ENCODE measurements at places on chromosomes 7 and 10.

DNA sequence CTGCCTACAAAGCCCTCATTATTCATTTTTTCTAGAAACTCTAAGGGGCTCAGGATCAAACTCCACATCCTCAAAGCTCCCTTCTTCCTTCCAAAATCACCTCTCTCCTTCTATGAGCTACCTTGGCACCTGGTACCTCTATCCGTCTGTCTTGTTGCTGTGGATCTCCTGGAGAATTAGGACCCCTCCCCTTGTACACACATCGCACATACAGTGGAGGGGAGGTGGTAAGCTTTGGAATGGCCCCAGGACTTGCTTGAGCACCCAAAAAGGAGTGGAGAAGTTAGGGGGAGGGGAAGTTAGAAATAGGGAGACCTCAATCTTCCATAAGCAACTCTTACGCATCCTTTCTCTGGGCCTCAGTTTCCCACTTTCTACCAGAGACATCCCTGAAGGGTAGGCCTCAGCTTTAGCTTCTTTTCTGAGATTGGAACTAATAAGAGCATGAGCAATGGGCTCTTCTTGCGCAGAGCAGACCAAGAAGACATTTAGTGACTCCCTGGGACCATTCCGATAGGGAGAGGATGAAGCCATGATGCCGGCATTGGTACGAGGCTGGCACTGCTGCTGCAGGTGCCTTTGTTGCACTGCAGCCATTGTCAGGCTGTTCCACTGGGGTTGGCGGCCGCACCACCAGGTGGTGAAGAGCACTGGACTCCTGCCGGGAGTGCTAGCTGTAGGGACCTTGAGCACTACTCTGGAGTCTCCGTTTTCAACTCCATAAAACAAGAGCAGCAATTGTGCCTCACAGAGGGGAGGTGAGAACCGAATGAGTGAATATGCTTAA, 4.5 kb downstream of the CYP26C1 start:
- DNase-seq = no peak

DNA sequence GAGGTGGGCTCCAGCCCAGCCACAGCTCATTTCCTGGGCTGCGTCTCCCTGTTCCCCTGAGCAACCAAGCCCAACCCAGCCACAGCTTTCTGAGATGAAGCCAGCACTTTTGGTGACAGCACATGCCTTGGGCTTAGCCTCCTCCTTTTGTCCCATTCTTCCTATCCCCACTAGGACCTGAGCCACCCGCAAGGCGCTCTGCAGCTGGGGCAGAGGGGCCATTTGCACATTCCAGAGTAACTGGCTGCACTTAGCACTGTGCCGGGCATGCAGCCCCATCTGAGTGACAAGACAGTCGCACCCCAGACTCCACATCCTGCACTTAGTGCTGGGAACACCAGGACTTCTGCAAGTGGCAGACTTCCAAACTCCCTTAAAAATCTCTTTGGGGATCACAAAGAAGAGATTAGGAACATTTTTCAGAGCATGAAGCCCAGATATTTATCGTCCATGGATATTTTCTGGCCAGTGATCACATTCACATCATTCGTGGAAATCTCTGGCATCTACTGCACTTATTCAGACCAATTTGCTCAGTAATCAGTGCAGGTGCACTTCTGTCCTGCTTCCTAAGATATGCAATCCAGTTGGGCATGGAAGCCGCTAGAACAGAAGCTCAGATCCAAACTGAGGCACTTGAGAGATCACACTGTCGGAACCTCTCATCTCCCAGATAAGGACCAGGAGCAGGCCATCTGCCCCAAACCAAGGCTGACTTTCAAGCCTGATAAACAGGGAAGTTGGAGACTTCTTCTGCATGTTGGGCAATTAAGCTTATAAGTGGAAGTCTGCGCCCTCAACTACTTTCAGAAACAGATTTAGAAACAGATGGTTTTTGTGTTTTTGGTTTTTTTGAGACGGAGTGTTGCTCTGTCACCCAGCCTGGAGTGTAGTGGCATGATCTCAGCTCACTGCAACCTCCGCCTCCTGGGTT, 26.4 kb downstream of the CHST15 start:
- no peak for DNase-seq

DNA sequence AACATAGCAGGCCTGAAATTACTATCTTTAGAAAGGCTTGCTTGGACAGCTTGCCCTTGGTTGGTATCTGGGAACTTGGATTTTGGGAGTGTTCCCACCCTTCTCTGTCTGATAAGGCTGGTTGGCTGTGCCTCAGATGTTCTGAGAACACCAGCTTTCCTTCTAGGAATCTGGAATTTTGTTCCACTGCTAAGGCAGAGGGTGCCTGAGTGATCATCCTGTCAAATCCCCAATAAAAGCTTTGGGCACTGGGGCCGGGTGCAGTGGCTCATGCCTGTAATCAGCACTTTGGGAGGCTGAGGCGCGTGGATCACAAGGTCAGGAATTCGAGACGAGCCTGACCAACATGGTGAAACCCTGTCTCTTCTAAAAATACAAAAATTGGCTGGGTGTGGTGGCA, 5.0 kb downstream of the TRUB1 start:
- no peak for DNase-seq

- DNase-seq = no peak
Measured at GRCh38 chr7:104551226-104551625, 222.8 kb downstream of the LHFPL3 start.

DNA sequence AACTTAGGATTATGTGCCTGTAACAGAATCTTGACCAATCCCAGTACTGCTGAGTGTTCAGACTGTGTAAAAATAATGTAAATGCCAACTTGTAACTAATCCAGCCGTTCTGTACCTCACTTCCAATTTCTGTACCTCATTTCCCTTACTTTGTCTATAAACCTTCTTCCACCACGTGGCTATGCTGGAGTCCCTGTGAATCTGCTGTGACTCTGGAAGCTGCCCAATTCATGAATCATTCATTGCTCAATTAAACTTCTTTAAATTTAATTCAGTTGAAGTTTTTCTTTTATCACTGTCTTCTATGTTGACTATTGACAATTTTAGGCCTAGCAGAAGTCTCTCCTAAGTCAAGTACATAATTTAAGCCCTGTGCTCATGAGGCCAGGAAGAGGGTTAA, 215.3 kb upstream of the RHOBTB1 start:
- no peak for DNase-seq

DNA sequence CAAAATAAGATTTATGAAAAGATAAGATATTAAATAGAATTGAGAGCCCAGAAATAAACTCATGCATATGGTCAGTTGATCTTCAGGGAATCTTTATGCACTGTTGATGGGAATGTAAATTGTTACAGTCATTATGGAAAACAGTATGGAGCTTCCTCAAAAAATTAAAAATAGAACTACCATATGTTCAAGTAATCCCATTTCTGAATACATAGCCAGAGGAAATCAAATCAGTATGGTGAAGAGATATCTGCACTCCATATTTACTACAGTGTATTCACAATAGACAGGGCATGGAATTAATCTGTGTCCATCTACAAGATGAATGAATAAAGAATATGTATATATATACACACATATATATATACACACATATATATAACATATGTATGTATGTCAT, 122.3 kb upstream of the CSTF2T start:
- DNase-seq = no peak

GRCh38 chr7:101420436-101420835, 57.8 kb downstream of the COL26A1 start:
- DNase-seq = no peak

GRCh38 chr7:50502947-50503346, 52.8 kb upstream of the FIGNL1 start:
- DNase-seq = no peak

DNA sequence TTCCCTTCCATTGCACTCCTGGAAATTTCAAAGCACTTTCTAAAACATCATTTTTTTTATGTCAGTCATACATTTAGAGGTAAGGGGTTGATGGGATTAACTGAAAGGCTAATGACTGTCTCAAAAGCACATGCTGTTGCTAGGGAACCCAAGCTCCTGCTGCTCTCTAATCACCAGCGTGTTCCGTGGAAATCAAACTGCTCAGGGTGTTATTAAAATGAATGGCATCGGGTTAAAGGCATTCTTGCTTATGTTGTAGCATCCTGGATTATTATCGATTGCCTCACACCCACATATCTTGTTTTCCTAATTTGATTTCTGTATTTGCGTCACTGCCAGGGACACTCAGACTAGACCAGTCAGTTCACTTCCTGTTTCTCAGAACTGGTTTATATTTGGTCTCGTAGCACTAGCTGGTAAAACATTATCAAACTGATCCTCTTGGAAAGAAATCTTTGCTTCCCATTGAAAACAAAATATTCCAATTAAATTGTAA, 216.5 kb upstream of the MKLN1 start:
- DNase-seq = no peak

- DNase-seq = no peak
Measured at GRCh38 chr7:2959103-2959680, 84.5 kb downstream of the CARD11 start.

DNA sequence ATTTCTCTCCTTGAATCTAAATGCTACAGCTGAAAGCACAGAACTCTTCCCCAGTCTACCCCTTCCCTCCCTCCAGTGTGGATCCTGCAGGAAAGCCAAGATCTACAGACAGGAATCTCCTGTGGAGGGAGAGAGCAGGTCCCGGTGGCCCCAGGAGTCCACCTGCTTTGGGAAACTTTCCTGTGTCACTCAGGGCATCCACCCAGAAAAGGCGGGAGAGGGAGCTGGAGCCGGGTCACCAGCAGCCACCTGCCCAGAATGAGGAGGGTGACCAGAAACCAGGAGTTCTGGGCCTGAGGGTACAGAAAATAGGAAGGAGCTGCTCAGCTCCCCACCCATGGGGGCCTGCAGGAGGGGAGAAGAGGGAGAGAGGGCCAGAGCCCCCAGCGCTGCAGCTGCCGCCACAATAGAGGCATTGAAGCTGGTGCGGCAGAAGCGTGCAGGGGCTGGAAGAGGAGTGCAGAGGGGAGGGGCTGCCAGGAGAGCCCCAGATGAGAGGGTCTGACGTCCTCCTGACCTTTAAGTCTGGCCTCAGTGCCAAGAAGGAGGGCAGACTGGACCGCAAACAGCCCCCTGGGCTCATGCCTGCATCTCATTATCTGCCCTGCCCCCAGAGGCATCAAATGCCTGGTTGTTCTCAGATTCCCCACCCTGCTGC, 56.3 kb upstream of the TMEM72 start:
- DNase-seq = no peak

DNA sequence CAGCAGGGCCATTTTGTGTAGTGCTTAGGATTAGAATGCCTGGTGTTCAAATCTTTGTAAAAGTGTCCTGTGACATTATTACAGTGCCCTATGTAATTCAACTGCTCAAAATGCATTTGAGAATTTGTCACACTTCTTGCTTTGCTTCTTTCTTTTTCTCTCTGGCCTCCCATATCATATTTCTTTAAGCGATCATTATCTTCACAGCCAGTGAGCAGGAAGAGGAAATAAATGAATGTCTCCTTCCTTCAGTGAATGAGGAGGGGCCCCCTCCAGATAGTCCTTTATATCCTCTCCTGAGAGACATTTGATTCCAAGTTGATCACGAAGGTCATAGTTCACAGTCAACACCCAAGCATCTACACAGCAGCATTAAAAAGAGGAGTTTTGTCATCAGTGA, 425.1 kb upstream of the NPVF start:
- DNase-seq = no peak

DNA sequence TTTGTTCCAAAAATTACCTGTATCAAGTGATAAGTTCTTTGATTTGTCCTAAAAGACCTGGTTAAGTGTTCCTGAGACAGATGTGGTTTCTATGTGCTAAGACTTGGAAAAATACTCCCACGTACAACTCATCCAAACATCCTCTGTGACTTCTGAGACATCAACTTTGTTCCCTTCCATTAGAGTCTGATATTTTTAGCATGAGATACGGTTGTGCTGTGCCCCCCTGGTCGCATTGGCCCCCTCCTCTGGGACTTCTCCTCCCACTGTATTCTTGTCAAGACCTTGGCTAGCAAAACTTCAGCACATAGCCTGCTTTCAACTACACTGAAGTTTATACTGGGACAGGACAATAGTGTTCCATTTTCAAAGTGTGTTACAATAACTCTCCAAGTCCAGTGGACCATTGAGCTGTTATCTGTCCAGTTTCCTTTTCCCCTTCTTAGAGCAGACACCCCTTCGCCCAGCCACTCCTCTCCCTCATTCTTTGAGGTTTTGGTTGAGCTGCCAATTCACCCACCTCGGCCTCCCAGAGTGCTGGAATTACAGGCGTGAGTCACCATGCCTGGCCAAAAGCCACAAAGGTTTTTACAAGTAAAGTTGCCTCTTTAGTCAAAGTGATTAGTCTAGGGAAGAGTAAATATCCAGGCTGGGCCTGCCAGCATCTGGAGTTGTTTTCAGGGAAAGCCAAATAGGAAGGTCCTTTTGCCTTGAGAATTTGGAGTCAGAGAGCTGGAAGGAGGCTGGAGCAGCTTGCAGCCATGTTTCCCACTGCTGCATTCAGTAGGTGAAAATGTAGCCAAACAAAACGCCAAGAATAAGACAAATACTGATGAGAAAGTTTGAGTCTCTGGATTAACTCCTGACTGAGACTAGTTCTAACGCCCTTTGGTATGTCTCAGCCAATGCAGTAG, 17.8 kb upstream of the PDLIM1 start:
- peak; percentile 78 for DNase-seq

DNA sequence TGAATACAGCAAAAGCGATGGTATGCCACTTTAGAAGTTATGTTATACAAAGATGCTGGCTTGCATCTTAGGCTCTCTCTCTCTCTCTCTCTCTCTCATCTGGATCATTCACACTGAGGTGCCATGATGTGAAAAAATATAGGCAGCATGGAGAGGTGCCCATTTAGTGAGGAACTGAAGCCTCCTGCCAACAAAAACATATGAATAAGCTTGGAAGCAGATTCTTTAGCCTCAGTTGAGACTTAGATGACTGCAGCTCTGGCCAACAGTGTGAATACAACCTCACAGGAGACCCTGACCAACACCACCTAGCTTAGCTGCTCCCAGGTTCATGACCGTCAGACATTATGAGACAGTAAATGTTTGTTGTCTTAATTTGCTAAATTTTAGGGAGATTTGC, 560.1 kb upstream of the LRRTM3 start:
- DNase-seq = no peak

DNA sequence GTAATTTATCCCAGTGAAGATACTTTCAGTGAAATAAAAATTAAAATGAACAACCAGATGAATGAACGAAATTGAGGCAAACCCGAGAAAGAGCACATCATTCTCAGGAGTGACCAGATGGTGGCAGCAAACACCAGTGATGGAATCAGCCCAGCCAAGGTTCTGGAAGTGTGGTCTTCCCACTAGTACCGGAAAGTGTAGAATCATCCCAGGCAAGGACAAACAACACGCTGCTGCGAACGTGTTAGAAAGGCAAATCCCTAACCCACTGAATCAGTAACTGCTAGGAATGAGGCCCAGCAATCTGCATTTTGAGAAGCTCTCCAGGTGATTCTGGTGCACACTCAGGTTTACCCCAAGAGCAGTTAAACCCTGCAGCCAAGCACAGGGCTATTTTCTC, 15.5 kb upstream of the SLC18A3 start:
- DNase-seq = peak; percentile 81

GRCh38 chr7:19407270-19407669, 262.0 kb upstream of the FERD3L start:
- no peak for DNase-seq

- no peak for DNase-seq
Measured at GRCh38 chr7:4177001-4177400, 505.1 kb upstream of the FOXK1 start.

Measured in urothelium cell line (cell line).